Mesothelial cell of epicardium (in vitro differentiated cells): ENCODE measurements at places on chromosomes 5 and 9. TPM values are rescaled to one million over a fixed set of nuclear protein-coding genes. Genes with fewer than 3 reads are reported as not detected.

DNA sequence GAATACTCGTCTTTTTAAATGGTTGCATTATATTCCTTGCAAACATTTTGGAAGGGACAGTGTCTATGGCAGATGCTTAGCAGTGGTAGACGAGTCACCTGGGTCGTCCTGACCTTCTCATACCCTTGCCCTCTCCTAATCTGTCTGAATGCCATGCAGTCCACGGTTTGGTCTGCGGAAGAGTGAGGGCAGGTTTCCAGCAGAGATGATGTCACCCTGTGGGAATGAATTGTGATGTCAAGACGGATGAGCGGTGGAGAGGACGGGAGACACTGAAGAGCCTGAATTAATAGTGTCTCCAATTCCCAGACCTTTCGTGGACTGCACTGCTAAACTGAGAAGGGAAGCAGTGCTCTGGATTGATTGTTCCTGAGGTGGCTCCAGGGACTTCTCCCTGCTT lies 329.0 kb upstream of the PANK3 start:
- no peak for DNase-seq

GRCh38 chr5:35804201-35804653 lies 52.5 kb upstream of the IL7R start:
- no peak for DNase-seq

DNA sequence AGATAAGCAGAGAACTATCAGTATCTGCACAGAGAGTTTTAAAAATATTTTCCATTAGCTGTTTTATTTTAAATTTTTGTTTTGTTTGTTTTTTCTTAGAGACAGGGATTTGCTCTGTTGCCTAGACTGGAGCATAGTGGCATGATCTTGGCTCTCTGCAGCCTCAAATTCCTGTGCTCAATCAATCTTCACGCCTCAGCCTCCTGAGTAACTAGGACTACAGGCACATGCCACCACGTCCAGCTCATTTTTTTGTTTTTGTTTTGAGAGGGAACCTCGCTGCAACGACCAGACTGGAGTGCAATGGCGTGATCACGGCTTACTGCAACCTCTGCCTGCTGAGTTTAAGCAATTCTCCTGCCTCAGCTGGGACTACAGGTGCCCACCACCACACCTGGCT lies 138.2 kb upstream of the LPAR1 start:
- DNase-seq: no peak

DNA sequence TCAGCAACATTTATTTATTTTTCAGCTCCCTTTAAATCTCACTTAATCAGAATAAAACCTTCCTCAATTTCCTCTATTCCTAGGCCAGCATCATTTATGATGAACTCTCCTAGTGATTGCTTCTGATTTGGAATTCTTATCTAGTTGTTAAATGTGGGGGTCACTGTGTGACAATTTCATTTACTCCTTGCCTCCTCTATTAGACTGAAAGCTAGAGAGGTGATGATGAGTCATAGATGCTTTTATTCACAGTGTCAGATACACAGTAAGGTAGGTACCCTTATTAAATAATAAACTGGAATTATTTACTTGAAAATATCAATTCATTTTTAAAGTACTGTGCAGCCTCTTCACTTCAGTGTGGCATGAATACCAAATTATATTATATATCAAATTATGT lies 960.6 kb downstream of the MAT2B start:
- DNase-seq: no peak

TAF11L5 gene
- total RNA-seq: not detected in 3 replicates

RNF183 gene
- 0.16 to 0.53 TPM (median 0.29 TPM) in 3 replicates for total RNA-seq

DNA sequence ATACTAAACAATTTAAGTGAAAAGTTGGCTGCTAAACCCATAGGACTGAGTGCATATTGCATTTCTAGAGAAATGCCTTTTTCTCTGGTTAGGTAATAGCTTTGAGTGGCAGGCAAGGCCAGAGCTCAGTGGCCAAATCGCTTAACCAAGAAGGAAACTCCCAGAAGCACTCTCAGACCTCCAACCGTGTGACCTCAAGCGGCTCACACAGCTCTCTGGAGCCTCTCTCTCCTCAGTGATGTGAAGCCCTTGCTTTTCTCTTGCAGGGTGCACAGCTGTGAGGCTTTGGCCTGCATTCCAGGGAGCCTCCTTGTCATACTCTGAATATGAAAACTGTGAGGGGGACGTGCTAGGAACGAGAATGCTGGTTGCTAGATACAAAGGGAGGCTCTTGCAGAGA lies 106.7 kb downstream of the INSYN2B start:
- DNase-seq: no peak

GRCh38 chr5:171444582-171444981 lies 25.1 kb downstream of the FGF18 start:
- no peak for DNase-seq

GRCh38 chr9:76521244-76521681 lies 62.3 kb downstream of the GCNT1 start:
- no peak for DNase-seq

- no peak for DNase-seq
These were observed 714 bp downstream of the SEC24A start for GRCh38 chr5:134649163-134649835.

TRMO gene
- total RNA-seq: 11.6 to 12.7 TPM (median 12.0 TPM) in 3 replicates

DNA sequence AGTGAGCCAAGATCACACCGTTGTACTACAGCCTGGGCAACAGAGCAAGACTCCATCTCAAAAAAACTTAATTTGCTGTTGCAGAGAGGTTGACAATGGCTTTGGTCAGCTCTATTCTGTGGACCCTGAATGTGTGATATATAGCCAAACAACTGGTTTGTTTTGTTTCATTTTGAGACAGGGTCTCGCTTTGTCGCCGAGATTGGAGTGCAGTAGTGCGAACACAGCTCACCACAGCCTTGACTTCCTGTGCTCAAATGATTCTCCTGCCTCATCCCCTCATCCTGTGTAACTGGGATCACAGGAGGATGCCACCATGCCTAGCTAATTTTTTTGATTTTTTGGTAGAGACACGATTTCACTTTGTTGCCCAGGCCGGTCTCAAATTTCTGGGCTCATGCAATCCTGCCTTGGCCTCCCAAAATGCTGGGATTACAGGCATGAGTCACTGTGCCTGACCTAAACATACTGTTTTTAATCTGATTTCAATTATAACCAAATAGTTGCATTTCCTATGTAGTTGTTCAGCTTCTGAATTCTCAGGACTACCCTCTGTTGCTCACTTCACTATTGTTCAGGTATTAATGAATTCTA lies 9.8 kb downstream of the RNF183 start:
- no peak for DNase-seq

DNA sequence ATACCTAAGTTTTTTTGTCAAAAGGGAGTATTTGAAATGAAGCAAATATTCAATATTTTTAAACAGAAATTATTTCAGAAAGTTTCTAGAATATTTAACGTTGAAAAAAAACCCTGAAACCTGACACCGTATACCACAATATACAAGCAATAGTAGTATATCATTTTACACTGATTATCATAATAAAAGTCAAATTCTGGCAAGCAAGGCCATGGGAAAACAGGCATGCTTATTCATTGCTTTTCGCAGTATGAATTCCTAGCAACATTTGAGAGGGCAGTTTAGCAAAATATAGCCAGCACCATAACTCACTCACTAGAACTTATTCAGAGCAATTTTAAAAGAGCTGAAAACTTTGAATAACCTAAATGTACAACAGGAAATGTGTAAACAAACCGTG lies 46.1 kb downstream of the ERAP1 start:
- DNase-seq: no peak

DNA sequence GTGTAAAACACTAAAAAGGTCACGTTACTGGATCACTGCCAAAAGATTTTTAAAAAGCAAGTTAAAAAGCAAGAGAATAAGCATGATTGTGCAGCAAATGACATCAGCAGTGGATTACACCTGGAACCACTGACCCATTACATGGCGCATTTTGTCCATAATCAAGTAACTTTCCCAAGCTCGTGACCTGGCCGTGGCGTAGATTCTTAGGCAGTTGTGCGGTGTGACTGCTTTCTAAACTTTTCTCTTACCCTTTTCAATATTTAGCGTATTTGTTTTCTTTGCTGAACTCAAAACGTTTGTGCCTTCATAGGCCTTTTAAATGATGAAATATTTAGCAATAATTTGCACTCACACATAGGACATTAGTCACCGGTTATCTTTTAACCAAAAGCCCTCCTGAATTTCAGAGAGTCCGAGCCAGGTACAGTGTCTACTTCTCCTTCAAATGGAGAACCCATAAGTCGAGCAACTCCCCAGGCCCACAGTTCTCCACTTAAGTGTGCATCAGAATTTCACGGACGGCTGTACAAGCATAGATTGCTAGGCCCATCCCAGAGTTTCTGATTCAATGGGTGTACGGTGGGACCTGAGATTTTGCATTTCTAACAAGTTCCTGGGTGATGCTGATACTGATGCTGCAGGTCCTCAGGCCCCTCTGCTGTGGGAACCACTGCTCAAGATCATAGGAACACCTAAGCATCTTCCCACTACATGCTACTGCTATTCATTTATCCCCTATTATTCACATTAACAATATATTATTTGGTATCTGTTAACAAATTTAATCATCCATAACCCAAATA lies 144.4 kb downstream of the GLIS3 start:
- DNase-seq: no peak

RBM22 gene
- 64.3 to 66.8 TPM (median 66.7 TPM) in 3 replicates for total RNA-seq

GRCh38 chr9:72292874-72293607 lies 72.0 kb downstream of the ZFAND5 start:
- peak; percentile 48 for DNase-seq

MYMK gene
- not detected in 3 replicates for total RNA-seq

- DNase-seq: no peak
These were observed 41.9 kb upstream of the SAP30L start for GRCh38 chr5:154403776-154404387.

PLEKHG4B gene
- total RNA-seq: 65.6 to 71.2 TPM (median 70.0 TPM) in 3 replicates

DNA sequence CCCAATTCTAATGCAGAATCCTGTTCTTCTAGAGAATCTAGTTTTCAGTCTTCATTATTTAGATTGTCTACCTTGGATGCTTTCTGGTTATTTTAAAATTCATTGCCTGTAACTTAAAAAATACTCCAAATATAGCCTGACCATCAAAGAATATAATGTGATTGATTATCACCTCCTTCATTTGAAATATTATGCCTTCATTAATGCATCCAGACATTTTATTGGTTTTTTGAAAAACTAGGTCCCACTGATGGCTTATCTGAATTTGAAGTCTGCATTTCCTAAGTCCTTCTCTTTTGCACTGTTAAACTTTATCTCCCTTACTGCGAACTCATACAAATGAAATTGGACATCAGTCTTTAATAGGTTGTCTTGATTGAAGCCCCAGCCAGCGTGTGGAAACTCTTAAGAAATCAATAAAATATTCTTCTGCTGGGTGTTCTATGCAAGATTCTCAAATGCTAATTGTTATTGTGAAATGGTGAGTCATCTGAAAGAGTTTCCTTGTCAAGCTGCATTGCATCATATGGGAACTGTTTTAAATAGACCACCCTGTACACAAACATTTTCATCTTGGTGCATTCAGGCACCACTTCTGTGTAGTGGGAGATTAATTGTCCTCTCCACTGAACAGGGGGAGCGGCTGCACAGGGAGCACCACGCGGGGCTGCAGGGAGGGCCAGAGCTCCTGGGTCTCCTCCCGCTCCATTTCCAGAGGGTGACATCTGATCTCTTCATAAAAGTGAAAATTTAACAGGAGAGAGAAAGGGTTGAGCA lies 92.3 kb upstream of the FANCC start:
- DNase-seq: no peak

GRCh38 chr9:18910435-18910834 lies 122.6 kb downstream of the SAXO1 start:
- no peak for DNase-seq

- DNase-seq: no peak
These were observed 11.8 kb downstream of the LMX1B start for GRCh38 chr9:126625329-126626126.

- DNase-seq: no peak
These were observed 89.2 kb upstream of the PRRC1 start for GRCh38 chr5:127428276-127428675.

PDE6A gene
- 0.18 to 0.38 TPM (median 0.29 TPM) in 3 replicates for total RNA-seq

- DNase-seq: no peak
These were observed 3.7 kb downstream of the SLC31A2 start for GRCh38 chr9:113154471-113154870.

- no peak for DNase-seq
These were observed 677 bp upstream of the TXNDC15 start for GRCh38 chr5:134873494-134873893.

DNA sequence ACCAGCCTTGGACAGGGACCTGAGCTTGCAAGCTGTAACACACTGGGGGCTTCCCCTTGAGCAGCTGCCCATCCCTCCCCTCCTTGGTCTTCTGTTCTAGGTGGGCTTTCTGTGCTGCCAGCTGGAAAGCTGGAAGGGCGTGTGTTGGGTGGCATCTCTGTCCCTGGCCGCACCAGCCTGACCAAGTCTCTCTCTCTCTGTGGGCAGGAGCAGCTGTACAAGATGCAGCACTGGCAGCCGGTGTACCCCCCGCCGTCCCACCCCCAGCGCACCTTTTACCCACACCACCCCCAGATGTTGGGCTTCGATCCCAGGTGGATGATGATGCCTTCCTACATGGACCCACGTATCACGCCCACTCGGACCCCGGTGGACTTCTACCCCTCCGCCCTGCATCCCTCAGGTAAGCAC lies 32.1 kb upstream of the POMT1 start:
- no peak for DNase-seq

GRCh38 chr9:6068983-6069382 lies 53.6 kb upstream of the RANBP6 start:
- no peak for DNase-seq

DNA sequence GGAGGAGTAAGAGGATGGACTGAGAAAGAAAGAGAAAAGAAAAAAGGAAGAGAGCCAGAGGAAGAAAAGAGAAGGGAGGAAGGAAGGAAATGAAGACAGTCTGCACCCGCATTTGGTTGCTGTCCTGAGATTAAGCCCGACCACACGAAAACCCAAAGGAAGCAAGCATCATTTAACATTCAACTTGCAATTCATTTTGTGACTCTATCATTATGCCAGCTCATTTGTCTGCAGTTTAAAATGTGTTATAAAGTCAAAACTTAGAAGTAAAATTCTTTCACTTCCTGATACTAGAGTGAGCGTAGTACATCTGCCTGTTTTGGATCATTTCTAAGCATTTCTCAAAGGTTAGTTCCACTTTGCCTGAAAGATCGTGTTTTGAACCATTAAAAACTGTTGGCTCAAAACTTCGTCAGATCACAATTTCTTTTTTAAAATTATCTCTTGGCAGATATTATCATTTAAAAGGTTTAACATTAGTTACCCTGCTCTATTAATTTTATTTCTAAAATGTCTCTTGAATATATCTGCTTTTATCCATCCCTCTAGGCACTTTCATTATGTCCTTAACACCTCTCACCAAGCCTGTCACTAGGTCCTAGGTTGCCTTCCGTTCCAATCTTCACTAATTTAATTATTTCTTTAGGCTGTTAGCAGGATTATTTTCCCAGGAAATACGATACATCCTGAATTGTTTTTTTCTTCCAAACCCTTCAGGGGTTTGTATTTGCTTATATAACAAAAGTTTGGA lies 240.9 kb downstream of the TLE4 start:
- DNase-seq: no peak

DNA sequence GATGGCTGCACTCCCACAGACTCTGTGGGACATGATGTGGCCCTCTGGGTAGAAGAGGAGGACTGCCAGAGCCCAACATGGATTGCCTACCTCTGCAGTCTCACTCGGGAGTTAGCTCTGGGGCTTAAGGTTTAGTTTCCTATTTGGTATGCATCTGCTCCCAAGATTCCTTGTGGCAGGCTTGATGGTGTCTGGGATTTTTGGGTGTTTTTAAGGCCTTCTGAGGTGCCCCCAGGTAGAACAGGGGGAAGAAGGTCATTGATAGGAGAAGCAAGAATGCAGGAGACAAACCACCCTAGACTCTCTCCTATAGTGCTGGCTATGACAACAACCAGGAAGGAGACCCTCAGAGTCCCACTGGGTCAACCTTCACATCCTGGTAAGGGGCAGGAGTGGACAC lies 46.7 kb upstream of the CXCL14 start:
- peak; percentile 10 for DNase-seq

GRCh38 chr5:79694652-79695051 lies 5.0 kb downstream of the CMYA5 start:
- no peak for DNase-seq
